ENCODE measurements at places on chromosomes 3 and 15. TPM values are rescaled to one million over a fixed set of nuclear protein-coding genes. Genes with fewer than 3 reads are reported as not detected.

GRCh38 chr15:92018535-92019239, 165.2 kb downstream of the SLCO3A1 start:
- no peak overlapping the region for H3K27ac ChIP-seq
- H3K27me3 ChIP-seq = no peaks in the 10 kb centered on the region
- no peak for DNase-seq
- H3K36me3 ChIP-seq = no peaks in the 10 kb centered on the region
- H3K4me3 ChIP-seq = no peak overlapping the region

DNA sequence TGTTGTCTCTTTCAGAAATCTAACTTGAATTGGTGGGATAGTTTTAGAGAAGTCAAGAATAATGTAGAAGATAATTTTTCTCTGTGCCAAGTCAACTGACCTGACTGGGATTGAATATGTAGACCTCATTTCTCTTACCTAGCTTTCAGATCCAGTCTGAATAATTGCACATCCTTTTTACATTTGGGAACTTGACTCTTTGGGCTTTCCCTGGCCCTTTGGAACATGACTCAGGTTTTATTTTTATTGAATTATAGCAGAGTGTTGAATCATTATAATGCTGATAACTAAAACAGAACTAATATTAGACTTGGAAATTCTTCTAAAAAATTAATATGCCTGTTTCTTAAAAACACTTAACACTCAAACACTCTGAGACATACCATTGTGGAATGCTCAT, 76.5 kb downstream of the PFN2 start:
- no peaks in the 10 kb centered on the region for H3K4me1 ChIP-seq
- no peak overlapping the region for H3K4me3 ChIP-seq
- H3K27ac ChIP-seq = no peak overlapping the region
- H3K27me3 ChIP-seq = no peaks in the 10 kb centered on the region
- DNase-seq = no peak

DNA sequence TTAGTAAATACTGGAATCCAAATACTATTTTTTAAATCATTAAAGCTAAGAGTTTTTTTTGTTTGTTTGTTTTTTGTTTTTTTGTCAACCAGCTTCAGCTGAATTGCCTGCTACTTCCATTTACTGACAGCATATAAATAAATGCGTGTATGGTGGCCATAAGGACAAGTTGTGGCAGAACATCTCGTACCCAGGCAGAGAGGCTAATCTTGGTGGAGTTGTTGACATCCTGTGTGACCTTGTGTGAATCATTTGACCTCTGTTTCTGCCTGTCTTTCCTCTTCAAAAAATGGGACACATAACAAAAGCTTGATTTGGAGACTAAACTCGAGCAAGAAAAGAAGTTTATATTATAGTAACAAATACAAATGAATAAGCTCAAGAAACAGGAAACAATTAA, 734.2 kb downstream of the MCTP2 start:
- no peak overlapping the region for H3K4me3 ChIP-seq
- no peaks in the 10 kb centered on the region for H3K27me3 ChIP-seq
- H3K4me1 ChIP-seq = no peaks in the 10 kb centered on the region
- no peak for DNase-seq
- H3K36me3 ChIP-seq = no peaks in the 10 kb centered on the region

DNA sequence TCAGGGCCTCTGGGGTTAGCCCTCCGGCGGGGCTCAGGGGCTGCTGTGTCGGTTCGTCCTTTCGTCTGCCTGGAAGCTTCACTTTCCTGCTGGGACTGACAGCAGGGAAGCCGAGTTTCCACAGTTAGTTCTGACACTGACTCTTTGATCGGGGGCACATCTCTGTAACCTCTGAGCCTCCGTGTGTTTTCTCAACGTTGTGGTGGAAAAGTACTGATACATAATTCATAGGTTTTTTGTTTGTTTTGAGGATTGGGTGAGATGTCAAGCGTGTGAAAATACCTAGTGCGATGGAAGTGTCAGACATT, 481 bp downstream of the AP4E1 start:
- H3K4me3 ChIP-seq = peak overlapping the region; percentile 87
- H3K4me1 ChIP-seq = peaks cover 22% of the 10 kb centered on the region
- no peak for DNase-seq
- H3K36me3 ChIP-seq = peaks cover 31% of the 10 kb centered on the region

- H3K27ac ChIP-seq = peak overlapping the region; percentile 84
- DNase-seq = no peak
- peaks cover 79% of the 10 kb centered on the region for H3K4me1 ChIP-seq
- peaks cover 13% of the 10 kb centered on the region for H3K36me3 ChIP-seq
Observed at GRCh38 chr15:63506537-63507035, 2.2 kb downstream of the USP3 start.

GRCh38 chr15:31359702-31360111, 33.1 kb downstream of the KLF13 start:
- peaks cover 99% of the 10 kb centered on the region for H3K4me1 ChIP-seq
- DNase-seq = peak; percentile 38
- peaks cover 68% of the 10 kb centered on the region for H3K36me3 ChIP-seq
- peak overlapping the region; percentile 54 for H3K4me3 ChIP-seq

DNA sequence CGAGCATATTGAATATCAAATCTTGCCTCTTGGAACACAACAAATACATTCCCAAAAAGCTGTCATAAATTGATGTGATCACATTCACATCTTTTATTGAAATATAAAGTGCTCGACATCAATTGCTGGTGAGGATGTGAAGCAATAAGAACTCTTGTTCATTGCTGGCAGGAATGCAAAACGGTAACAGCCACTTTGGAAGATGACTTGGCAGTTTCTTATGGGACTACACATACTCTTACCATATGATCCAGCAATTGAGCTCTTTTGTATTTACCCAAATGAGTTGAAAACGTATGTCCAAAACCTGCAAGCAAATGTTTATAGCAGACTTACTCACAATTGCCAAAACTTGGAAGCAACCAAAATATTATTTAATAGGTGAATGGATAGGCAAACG, 234.9 kb downstream of the CACNA2D3 start:
- H3K4me1 ChIP-seq = no peaks in the 10 kb centered on the region
- H3K4me3 ChIP-seq = no peak overlapping the region
- H3K36me3 ChIP-seq = no peaks in the 10 kb centered on the region
- H3K27ac ChIP-seq = no peak overlapping the region
- DNase-seq = no peak

GRCh38 chr15:43930079-43930478, 103.3 kb downstream of the WDR76 start:
- H3K36me3 ChIP-seq = no peaks in the 10 kb centered on the region
- no peak for DNase-seq
- no peak overlapping the region for H3K27ac ChIP-seq
- H3K4me1 ChIP-seq = no peaks in the 10 kb centered on the region
- H3K4me3 ChIP-seq = no peak overlapping the region

DNA sequence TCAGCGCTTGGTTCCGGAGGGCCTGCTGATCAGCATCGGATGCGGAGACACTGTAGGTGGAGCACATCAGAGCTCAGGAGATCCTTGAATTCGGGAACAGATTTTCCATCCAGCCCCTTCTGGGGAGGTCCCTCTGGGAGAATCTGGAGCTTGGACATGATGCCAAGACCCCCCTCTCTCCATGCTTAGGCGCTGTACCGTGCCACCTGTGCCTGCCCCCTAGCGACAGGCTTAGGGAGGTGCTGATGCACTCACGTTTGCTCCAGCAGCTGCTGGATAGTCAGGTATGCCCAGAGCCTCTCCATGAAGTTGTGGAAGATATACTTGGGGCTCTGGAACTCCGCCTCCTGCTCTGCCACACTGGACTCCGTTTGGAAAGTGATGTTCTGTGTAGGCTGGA, 9.7 kb downstream of the ITIH4 start:
- no peak overlapping the region for H3K27ac ChIP-seq
- H3K36me3 ChIP-seq = peaks cover 3% of the 10 kb centered on the region
- no peaks in the 10 kb centered on the region for H3K4me1 ChIP-seq
- H3K4me3 ChIP-seq = no peak overlapping the region

DNA sequence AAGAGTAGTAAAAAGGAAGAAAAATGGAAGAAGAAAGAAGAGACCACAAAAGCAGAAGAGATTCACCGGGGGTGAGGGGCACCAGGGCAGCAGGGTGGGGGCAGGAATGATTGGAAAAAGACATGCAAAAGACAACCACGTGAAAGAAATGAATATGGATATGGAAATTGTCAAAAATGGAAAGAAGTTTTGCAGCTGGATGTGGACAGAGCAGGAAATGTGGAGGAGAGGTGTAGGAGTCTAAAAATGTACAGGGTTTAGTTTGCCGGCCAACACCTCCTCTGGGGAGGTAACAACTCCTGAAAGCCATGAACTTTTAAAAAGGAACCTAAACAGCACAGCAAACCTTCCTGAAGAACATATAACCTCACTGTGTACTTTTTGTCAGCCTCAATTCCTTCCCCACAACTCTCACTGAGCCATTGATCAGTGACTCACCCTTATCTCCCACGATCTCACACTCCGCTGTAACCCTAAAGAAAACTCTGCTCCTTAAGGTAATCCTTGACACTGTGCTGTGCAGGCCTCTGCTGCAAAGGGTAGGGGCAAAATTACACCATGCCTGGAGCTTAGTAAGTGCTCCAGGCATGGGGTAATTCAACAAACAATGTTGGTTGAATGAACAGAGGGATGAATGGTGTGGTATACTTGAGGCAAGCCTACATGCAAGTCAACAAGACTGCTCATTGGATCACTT, 100.2 kb upstream of the BOC start:
- peaks cover 8% of the 10 kb centered on the region for H3K4me1 ChIP-seq
- no peaks in the 10 kb centered on the region for H3K27me3 ChIP-seq
- no peak overlapping the region for H3K4me3 ChIP-seq
- peak; percentile 21 for DNase-seq
- no peaks in the 10 kb centered on the region for H3K36me3 ChIP-seq

DNA sequence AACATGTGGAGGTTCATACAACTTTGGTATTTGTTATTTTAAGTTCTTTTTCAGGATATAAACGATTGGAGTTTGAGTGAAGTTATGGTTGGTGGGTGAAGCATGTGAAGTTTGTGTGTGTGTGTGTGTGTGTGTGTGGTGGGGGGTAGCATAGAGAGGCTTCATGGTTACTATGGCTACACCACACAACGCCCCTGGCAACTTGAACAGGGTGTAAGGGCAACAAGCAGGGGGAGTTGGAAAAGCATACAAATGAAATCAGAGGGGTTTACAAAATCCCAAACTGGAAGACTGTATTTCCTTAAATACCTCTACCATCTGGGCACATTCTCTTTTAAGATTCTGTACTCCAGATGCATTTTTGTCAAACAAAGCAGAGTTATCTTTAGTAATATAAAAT, 207.5 kb downstream of the SV2B start:
- H3K27ac ChIP-seq = peak overlapping the region; percentile 65
- H3K4me3 ChIP-seq = no peak overlapping the region
- peaks cover 91% of the 10 kb centered on the region for H3K4me1 ChIP-seq
- DNase-seq = no peak
- peaks cover 11% of the 10 kb centered on the region for H3K36me3 ChIP-seq

DNA sequence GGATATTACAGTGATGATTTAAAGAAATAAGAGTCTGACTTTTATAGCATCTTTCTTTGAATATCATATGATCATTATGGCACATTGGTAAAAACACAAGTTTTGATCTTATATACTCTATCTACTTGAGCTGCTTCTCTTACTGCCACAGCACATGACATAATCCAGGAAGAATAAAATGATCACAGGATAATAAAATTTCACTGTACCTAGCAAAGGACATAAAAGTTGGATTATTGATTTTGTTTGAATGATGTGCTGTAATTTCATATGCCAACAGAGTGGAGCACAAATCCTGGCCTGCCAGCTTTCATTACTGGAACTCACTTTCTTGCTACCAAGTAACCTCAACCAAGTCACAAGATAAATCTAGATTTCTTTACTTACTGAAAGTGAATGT, 162.1 kb upstream of the NANOGP8 start:
- no peak overlapping the region for H3K4me3 ChIP-seq
- no peaks in the 10 kb centered on the region for H3K36me3 ChIP-seq
- H3K4me1 ChIP-seq = no peaks in the 10 kb centered on the region
- H3K27ac ChIP-seq = no peak overlapping the region
- DNase-seq = no peak

DNA sequence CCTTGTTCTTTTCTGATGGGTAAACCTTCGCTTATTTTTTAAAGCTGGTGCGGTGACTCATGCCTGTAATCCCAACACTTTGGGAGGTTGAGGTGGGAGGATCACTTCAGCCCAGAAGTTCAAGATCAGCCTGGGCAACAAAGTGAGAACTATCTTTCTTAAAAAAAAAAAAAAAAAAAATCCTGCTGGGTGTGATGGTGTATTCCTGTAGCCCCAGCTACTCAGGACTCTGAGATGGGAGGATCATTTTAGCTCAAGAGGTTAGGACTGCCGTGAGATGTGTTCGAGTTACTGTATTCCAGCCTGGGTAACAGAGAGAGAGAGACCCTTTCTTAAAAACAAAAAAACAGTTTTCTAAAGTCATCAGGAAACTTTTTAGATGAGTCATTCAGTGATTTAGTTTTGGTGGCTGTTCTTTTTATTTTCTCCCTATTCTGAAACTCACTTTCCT, 37.7 kb downstream of the SLMAP start:
- H3K27me3 ChIP-seq = no peaks in the 10 kb centered on the region
- peaks cover 9% of the 10 kb centered on the region for H3K4me1 ChIP-seq
- peaks cover 6% of the 10 kb centered on the region for H3K36me3 ChIP-seq
- no peak for DNase-seq
- H3K27ac ChIP-seq = no peak overlapping the region
- no peak overlapping the region for H3K4me3 ChIP-seq

GRCh38 chr3:171654809-171655208, 155.5 kb downstream of the PLD1 start:
- no peaks in the 10 kb centered on the region for H3K36me3 ChIP-seq
- peaks cover 2% of the 10 kb centered on the region for H3K4me1 ChIP-seq
- no peak overlapping the region for H3K27ac ChIP-seq
- H3K27me3 ChIP-seq = peaks cover 6% of the 10 kb centered on the region

DNA sequence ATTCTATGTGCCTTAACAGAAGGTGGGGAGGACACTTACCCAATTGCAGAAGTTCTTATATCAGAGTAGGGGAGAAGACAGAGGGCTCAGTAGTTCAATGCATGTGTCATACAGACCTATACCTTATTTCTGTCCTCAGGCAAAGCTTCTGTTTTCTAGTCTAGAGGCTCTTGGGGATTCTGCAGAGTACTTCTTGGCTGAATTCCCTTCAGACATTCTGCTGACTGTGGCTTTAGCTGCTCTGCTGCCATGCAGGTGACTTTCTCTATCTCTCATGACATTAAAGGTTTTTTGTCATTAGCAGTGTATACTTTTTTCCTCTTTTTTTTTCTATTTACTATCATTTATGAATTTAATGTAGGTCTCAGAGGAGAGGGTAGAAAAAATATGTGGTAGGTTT, 172.8 kb upstream of the PLSCR5 start:
- H3K4me1 ChIP-seq = no peaks in the 10 kb centered on the region
- H3K4me3 ChIP-seq = no peak overlapping the region
- H3K27me3 ChIP-seq = no peaks in the 10 kb centered on the region
- DNase-seq = no peak
- no peak overlapping the region for H3K27ac ChIP-seq
- H3K36me3 ChIP-seq = no peaks in the 10 kb centered on the region

GRCh38 chr3:17322106-17322793, 420.2 kb downstream of the TBC1D5 start:
- H3K27ac ChIP-seq = peak overlapping the region; percentile 59
- H3K27me3 ChIP-seq = no peaks in the 10 kb centered on the region
- peak overlapping the region; percentile 50 for H3K4me3 ChIP-seq
- peaks cover 20% of the 10 kb centered on the region for H3K4me1 ChIP-seq
- H3K36me3 ChIP-seq = peaks cover 9% of the 10 kb centered on the region

SEMA3F gene
- total RNA-seq = not detected

FRMD5 gene
- total RNA-seq = not detected

ZNF770 gene
- 34.0 TPM for total RNA-seq

STAB1 gene
- total RNA-seq = not detected

SHQ1 gene
- 28.0 TPM for total RNA-seq

TM6SF1 gene
- 22.1 TPM for total RNA-seq

MRAS gene
- total RNA-seq = not detected

GP5 gene
- 1.4 TPM for total RNA-seq

KIF23 gene
- 80.7 TPM for total RNA-seq

SLC6A11 gene
- total RNA-seq = not detected

CCDC33 gene
- not detected for total RNA-seq

THRB gene
- not detected for total RNA-seq

CHRM5 gene
- total RNA-seq = not detected
